Fibroblast of skin of back (primary cell): ENCODE measurements at places on chromosomes 16 and 17.

GRCh38 chr17:81960130-81960958 lies 643 bp downstream of the NOTUM start:
- no peak for DNase-seq

DNA sequence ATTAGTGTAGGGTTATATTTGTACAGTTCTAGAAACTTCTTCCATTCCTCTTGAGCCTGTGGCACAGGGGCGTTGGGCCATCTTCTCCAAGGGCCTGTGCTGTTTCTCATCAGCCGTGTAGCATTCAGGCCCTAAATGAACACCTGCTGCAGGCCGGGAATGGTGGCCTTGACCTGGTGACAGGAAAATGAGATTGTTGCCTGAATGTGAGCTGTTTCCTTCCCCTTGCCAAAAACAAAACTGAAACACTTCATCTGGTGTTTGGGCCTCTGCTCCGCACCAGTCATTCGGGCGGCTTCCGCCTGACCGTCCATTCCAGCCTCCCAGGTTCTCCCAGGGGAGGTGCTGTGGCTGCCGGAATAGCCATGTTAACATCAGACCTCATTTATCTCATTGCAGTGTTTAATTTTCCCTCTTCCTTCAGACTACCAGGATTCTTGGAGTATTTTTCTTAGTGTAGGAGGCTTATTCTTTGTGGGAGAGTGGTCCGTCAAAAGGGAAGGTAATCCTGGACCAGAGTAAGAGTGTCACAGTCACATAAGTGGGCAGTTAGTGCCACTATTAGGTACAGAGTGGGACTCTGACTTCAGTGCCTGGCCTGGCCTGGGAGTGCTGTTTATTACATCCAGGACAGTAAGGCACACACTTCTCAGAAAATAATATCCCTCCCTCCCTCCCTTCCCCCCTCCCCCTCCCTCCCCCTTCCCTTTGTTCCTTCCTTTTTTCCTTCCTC lies 61.9 kb downstream of the WWP2 start:
- no peak for DNase-seq

GRCh38 chr16:84318091-84318975 lies 23.7 kb downstream of the WFDC1 start:
- DNase-seq, result no peak

GRCh38 chr17:57946798-57947358 lies 8.3 kb downstream of the CUEDC1 start:
- DNase-seq, result peak; percentile 61

GRCh38 chr16:86298758-86299134 lies 211.6 kb upstream of the FOXF1 start:
- DNase-seq, result no peak

DNA sequence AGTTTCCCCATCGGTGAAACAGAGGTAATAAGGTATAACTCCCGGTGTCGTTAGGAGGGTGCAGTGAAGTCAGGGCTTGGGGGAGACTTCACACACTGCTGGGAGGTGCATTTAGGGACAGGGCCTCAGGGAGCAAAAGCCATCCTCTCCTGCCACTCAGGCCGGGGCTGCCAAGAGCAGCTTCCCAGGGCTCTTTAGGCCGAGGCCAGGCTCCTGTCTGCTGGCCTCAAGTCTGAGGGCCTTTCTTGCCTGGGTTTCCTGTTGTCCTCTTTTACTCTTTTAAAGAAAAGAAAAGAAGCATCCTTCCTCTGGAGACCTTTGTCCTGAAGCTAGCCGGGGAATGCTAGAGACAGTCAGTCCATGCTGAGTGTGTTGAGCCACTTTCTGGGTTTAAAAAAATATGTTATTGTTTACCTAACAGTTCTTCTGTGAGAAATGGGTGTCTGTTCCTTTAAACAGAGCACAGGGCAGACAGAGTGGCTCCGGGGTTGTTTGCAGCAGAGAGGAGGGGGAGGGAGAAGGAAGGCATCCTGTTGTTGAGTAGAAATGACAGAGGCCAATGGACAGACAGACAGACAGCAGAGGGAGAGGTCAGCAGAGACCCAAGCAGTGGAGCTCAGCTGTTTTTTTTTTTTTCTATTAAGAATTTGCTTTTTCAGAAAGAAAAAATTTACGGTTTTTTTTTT lies 79.1 kb downstream of the C17orf67 start:
- DNase-seq, result peak; percentile 69

- DNase-seq, result no peak
Observed at GRCh38 chr17:22128171-22128570, 435.8 kb downstream of the KCNJ18 start.

GRCh38 chr16:72921620-72922019 lies 126.3 kb downstream of the ZFHX3 start:
- DNase-seq, result peak; percentile 69

DNA sequence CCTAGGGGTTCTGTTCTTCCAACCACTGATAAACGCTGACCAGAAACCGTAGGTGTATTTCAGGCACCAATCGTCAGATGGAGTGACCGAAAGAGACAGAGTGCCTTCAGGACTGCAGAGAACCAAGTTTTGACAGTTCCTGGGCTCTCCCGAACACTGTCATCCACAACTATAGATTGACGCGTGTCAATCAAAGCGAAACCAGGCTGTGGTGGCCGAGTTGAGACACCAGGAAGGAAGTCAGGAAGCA lies 11.9 kb upstream of the AURKB start:
- DNase-seq, result no peak

DNA sequence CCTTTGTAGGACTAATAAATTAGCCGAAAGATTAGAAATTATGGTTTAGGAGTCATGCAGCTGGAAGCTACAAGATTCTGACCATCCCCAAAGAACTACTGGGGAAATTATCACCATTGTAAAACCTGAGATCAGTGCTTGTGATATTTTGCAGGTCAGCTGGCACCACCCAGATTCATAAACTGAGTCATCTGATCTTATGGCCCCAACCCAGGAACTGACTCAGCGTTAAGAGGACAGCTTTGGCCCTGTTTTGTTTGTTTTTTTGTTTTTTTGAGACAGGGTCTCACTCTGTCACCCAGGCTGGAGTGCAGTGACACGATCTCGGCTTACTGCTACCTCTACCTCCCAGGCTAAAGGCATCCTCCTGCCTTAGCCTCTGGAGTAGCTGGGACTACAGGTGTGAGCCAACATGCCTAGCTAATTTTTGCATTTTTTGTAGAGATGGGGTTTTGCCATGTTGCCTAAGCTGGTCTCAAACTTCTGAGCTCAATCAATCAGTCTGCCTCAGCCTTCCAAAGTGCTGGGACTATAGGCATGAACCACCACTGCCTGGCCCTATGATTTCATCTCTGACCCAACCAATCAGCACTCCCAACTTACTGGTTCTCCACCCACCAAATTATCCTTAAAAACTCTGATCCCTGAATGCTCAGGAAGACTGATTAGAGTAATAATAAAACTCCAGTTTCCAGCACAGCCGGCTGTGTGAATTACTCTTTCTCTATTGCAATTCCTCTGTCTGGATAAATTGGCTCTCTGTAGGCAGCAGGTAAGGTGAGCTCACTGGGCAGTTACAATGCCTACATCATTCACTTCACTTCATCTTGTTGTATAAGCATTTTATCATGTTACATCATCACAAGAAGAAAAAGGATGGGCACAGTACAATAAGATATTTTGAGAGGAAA lies 79.4 kb upstream of the KSR1 start:
- DNase-seq, result peak; percentile 26

DNA sequence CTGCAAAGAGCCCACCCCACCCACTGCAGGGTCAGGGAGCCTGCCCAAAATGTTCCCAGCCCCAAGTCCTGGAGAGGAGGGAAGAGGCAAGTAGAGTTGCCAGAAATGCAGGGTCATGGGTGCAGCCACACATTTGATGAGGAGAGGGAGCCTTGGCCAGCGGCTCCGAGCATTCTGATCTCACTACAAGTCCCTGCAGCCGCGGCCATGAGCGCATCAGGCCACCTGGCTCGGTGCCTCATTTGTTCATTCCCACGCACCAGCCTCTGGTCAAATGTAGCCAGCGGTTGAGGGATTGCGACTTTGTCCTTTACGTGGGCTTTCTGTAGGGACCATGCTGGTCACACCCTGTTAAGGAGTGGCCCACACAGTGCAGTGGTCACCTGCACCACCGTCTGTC lies 48.7 kb downstream of the PGS1 start:
- no peak for DNase-seq

DNA sequence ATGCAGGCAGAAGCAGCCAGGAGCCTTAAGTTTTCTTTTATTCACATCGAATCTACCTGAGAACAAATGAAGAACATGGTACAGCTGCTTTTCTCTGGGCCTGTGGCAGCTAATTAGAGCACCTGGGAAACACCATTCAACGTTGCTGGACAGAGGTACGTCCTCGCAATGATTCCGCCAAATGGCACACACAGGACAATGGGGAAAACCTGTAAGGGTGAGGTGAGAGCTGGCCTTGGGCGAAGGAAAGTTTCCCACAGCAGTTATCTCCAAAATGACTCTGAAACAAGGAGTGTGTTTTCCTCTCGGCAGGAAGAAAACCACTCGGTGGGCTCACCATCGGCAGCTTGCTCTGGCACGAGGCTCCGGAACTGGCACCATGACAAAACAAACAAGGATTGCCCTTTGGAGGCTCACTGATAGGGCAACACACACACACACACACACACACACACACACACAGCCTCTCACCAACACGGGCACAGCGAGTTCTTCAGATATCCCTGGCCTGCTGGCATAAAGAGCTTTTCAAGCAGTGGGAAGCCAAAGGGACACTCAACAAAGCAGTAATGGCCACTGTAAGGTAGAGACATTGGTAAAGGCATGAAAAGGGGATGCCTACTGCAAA lies 73.7 kb downstream of the ZFHX3 start:
- no peak for DNase-seq

DNA sequence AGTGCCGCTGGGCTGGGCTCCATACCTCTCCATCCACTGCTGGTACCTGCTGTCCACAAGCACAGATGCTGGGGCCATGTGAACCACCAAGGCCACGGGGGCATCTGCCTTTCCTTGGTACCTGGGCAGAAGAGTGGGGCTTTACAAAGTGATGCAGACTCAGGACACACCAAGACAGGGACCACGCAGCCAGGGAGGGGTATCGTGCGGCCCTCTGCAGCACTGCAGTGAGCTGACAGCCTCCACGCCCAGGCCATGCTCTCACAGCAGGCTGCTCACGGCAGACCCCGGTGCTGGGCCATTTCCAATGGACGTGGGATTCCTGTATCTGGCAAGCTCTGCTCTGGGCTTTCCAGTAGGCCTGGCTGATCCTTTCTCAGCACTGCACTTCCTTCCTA lies 14.4 kb downstream of the ELAC2 start:
- no peak for DNase-seq

DNA sequence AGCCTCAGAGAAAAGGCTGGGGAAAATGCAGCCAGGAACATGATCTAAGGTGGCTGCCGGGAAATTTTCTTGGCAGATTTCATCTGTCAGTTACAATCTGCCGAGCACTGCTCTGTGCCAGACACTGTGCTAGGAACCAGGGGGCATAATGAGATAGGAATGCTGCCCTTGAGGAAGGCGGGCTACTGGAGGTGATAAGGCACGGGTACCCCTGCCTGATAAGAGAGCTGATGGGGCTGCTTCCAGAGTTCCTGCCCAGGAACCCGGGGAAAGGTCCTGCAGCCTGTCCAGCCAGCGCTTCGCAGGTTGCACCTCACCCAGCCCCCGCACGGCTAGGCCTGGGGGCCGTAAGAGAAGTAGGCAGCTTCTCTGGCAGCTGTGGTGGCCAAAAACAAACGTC lies 3.1 kb downstream of the SCNN1G start:
- DNase-seq, result no peak

- no peak for DNase-seq
Observed at GRCh38 chr17:79081571-79082276, 7.1 kb downstream of the ENGASE start.

DNA sequence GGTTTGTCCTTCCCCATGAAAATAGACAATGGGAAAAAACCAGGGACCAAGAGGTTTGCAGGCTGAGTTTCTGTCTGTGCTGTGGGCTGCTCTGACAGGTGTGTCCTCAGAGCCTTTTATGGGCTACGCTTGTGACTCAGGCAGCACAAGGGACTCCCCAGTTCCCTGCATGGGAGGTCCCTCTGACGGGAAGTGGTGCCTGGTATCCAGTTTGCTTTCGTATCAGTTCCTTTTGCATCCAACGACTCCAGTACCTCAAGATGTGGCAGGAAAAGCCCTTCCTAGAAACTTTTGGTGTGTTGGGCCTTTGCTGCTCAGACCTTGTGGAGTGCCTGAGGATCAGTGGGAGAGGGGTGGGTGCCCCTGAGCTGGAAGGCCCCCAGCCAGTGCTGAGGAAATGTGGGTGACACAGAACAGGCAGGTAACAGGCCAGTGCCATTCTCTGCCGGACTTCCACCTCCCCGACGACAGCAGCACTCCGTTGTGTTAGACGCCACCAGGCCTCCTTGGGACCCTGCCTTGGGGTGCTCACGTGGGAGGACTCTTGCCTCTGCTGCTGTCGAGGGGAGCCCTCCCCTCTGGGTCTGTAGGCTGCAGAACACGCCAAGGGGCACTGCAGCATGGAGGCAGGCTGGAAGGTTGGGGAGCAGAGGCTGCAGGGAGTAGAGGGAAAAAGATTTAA lies 38.4 kb upstream of the IRF8 start:
- no peak for DNase-seq

- DNase-seq, result no peak
Observed at GRCh38 chr17:59510611-59511010, 54.8 kb upstream of the DHX40 start.

GRCh38 chr17:70355185-70355584 lies 185.9 kb downstream of the KCNJ2 start:
- peak; percentile 20 for DNase-seq

- DNase-seq, result no peak
Observed at GRCh38 chr17:34228781-34229180, 26.3 kb upstream of the CCL2 start.

DNA sequence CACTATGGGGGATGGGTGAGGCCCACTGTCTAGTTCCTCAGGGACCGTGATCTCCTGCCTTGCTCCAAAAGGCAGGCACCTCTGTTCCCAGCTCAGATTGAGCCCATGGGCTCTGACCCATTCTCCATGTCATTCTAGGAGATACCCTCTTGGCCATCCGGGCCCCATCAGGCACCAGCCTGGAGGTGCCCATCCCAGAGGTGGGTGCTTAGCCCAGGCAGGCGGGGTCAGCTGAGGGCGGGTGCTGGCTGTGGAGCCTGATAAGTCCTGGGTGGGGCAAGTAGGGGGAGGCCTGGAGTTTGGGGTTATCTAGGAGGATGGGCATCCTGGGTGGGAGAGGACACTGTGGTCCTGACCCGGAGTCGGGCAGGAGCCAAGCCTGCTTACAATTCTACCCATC lies 2.3 kb downstream of the E2F4 start:
- no peak for DNase-seq

DNA sequence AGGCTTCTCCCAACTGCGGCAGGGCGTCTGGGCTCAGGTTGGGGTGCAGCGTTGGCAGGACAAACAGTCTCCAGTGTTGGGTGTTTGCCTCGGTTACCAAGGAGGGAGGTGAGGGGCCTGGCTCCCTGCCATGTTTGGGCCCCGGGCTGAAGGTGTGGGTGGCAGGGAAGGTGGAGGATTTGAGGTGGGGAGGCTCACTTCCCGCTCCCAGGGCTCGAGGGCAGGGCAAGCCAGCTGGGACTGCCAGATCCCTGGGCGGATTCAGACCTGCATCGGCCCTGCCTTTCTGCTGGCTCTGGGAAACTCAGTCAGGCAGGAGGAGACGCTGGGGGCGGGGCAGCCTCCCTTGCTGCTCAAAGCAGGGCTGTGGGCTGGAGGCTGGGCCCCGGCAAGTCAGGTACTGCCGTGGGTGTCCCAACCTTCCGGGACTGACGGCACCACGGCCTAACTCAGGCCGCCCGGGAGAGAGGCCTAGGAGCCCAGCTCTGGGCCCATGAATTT lies 31.3 kb upstream of the KRT17 start:
- no peak for DNase-seq
